ENCODE measurements at places on chromosomes 7 and 10. TPM values are rescaled to one million over a fixed set of nuclear protein-coding genes. Genes with fewer than 3 reads are reported as not detected.

Gene FAM25A
- polyA plus RNA-seq = not detected

Gene ABCB1
- 18.5 TPM for polyA plus RNA-seq

Gene PITRM1
- 103 TPM for polyA plus RNA-seq

Gene LRRC18
- polyA plus RNA-seq = 1.0 TPM

Gene MMD2
- polyA plus RNA-seq = 58.2 TPM

Gene CLRN3
- polyA plus RNA-seq = 0.18 TPM

Gene AGR2
- 2.7 TPM for polyA plus RNA-seq

Gene HOXA2
- polyA plus RNA-seq = 17.7 TPM

Gene ELMO1
- 86.4 TPM for polyA plus RNA-seq

Gene NOS3
- 11.3 TPM for polyA plus RNA-seq

Gene CCDC136
- polyA plus RNA-seq = 220 TPM

Gene PTF1A
- polyA plus RNA-seq = 0.83 TPM

Gene OPALIN
- polyA plus RNA-seq = 0.79 TPM

Gene FRMPD2
- 13.3 TPM for polyA plus RNA-seq

Gene GRID2IP
- polyA plus RNA-seq = 1.2 TPM

Gene TSPAN33
- 19.7 TPM for polyA plus RNA-seq

Gene ETV1
- polyA plus RNA-seq = 59.6 TPM

Gene TAS2R41
- not detected for polyA plus RNA-seq

Gene PLEKHS1
- not detected for polyA plus RNA-seq

Gene FBXL13
- polyA plus RNA-seq = 2.8 TPM

Gene LOXL4
- 0.76 TPM for polyA plus RNA-seq

Gene AKR1E2
- 4.3 TPM for polyA plus RNA-seq

Gene MYL7
- polyA plus RNA-seq = 4.5 TPM

Gene HELLS
- polyA plus RNA-seq = 13.1 TPM

Gene SPDYE3
- 16.0 TPM for polyA plus RNA-seq

Gene PCGF5
- polyA plus RNA-seq = 17.1 TPM

Gene GRK5
- 29.5 TPM for polyA plus RNA-seq

Gene HPS1
- 41.3 TPM for polyA plus RNA-seq

Gene PPP1R17
- 2.7 TPM for polyA plus RNA-seq

Gene MOGAT3
- 0.12 TPM for polyA plus RNA-seq

Gene SPDYE9
- polyA plus RNA-seq = 1.6 TPM

Gene MRLN
- 2.8 TPM for polyA plus RNA-seq

Gene SYT15
- polyA plus RNA-seq = 15.2 TPM

Gene SLC39A12
- 10.4 TPM for polyA plus RNA-seq

Gene AKR1C2
- polyA plus RNA-seq = 48.9 TPM

Gene MEOX2
- 2.6 TPM for polyA plus RNA-seq

Data from spinal cord (tissue), 10 donors.